ENCODE measurements at places on chromosomes 13 and 19. TPM values are rescaled to one million over a fixed set of nuclear protein-coding genes. Genes with fewer than 3 reads are reported as not detected.

DNA sequence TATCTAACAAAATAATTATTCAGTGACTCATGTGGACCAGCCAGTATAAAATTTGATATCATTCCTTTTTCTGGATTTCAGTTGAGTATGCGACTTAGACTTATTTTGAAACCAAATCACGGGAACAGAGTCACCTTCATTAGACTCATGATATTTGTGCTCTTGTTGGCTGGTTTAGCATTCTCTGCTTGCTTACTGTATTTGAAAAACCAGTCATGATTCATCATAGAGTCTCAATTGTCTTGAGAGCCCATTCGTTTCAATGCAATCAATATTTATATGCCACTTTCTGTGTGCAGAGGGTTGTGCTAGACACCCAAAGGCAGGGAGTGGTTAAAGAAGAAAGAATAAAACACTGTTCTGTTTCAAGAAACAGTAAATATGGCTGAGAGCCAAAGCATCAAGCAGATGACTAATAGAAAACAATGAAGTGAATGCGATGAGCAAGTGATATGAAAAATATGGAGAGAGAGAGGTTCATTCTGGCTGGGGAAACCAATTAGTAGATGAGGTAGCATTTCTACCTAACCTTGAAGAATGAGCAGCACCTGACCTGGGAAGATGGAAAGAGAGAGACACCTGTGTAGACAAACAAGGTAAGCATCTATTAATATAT is 99.6 kb upstream of the MBNL2 start:
- no peak for DNase-seq
- no peak overlapping the region for H3K27ac ChIP-seq
- H3K36me3 ChIP-seq, result no peaks in the 10 kb centered on the region
- H3K27me3 ChIP-seq, result no peaks in the 10 kb centered on the region
- H3K4me3 ChIP-seq, result no peak overlapping the region

DNA sequence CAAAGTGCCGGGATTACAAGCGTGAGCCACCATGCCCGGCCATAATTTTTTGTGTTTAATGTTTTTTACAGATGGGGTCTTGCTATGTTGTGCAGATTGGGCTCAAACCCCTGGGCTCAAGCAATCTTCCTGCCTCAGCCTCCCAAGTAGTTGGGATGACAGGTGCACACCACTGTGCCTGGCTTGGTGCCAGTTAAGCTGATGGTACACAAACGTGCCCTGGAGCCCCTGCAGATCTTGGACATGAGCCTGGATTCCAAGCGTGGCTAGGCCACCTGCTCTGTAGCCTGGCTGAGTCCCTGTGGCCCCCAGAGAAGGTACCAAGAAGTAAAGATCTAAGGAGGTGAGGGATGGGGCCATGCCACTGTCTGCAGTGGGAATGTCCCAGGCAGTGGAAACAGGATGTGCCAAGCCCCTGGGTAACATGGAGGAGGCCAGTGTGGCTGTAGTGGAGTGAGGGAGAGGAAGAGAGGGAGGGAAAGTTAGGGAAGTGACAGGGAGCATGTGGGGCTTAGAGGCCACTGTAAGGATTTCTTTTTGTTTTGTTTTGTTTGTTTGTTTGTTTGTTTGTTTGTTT is 7.0 kb downstream of the PRODH2 start:
- DNase-seq, result no peak
- no peak overlapping the region for H3K27ac ChIP-seq
- no peaks in the 10 kb centered on the region for H3K27me3 ChIP-seq

GRCh38 chr19:35223862-35224505 is 4.6 kb downstream of the FAM187B start:
- no peak for DNase-seq
- no peaks in the 10 kb centered on the region for H3K27me3 ChIP-seq
- no peak overlapping the region for H3K4me3 ChIP-seq

The ATP12A gene
- total RNA-seq, result not detected

- no peaks in the 10 kb centered on the region for H3K36me3 ChIP-seq
- no peak for DNase-seq
- H3K27me3 ChIP-seq, result no peaks in the 10 kb centered on the region
- H3K27ac ChIP-seq, result no peak overlapping the region
These were observed 658.7 kb downstream of the SLITRK1 start for GRCh38 chr13:83223546-83223945.

DNA sequence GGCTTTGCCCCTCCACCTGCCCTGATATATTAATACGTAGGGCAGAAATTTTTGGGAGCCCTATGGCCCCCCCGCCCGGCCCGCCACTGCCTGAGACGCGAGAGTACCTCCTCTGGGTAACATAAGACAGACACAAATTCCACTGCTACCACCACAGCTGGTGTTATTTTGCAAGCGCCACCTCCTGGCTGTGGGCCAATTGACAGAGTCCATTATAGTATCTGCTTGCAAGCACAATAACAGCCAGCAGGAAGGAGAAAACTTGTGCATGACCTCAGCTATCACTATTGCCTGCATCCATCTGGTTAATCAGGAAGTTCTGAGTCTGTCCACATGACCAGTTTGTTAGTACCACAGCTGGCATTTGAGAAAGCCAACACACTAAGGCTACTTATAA is 25.3 kb upstream of the OR10H2 start:
- no peaks in the 10 kb centered on the region for H3K36me3 ChIP-seq
- peak; percentile 58 for DNase-seq
- no peaks in the 10 kb centered on the region for H3K4me1 ChIP-seq
- H3K27me3 ChIP-seq, result no peaks in the 10 kb centered on the region
- H3K4me3 ChIP-seq, result no peak overlapping the region

DNA sequence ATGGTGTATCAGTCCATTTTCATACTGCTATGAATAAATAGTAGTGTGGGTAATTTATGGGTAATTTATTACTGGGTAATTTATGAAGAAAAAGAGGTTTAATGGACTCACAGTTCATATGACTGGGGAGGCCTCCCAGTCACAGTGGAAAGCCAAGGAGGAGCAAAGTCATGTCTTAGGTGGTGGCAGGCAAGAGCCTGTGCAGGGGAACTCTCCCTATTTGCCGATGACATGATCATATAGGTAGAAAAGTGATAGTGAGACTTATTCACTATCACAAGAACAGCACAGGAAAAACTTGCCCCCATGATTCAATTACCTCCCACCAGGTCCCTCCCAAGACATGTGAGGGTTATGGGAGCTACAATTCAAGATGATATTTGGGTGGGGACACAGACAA is 1137.7 kb downstream of the UQCRFS1 start:
- H3K4me1 ChIP-seq, result no peaks in the 10 kb centered on the region
- no peak overlapping the region for H3K27ac ChIP-seq
- H3K27me3 ChIP-seq, result no peaks in the 10 kb centered on the region
- H3K4me3 ChIP-seq, result no peak overlapping the region
- no peaks in the 10 kb centered on the region for H3K36me3 ChIP-seq

GRCh38 chr13:24270639-24271141 is 38.7 kb upstream of the C1QTNF9 start:
- H3K36me3 ChIP-seq, result no peaks in the 10 kb centered on the region
- no peaks in the 10 kb centered on the region for H3K27me3 ChIP-seq
- peak overlapping the region; percentile 93 for H3K27ac ChIP-seq
- DNase-seq, result peak; percentile 55

DNA sequence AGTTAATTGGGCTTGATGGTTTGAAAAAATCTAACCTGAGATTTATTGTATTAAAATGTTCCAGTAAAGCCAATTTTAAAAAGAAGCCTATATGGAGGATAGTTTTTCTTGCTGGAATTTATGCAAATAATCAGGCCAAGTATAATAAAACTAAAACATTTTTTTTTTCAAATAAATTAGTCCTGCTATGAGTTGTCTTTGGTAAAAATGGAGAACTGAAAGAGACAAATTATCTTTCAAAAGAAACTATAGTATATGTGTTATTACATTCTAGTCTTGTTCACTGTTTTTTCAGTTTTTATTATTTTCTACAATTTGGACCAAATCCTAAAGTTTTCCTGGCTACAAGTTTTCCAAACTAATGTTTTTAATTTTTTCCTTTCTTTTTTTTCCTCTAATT is 468.9 kb downstream of the UQCRFS1 start:
- no peaks in the 10 kb centered on the region for H3K36me3 ChIP-seq
- H3K4me1 ChIP-seq, result no peaks in the 10 kb centered on the region

The LRG1 gene
- 1.5 TPM for total RNA-seq

GRCh38 chr13:45162821-45163220 is 38.0 kb downstream of the KCTD4 start:
- no peaks in the 10 kb centered on the region for H3K36me3 ChIP-seq
- no peak overlapping the region for H3K4me3 ChIP-seq
- DNase-seq, result no peak
- H3K4me1 ChIP-seq, result no peaks in the 10 kb centered on the region
- no peaks in the 10 kb centered on the region for H3K27me3 ChIP-seq

DNA sequence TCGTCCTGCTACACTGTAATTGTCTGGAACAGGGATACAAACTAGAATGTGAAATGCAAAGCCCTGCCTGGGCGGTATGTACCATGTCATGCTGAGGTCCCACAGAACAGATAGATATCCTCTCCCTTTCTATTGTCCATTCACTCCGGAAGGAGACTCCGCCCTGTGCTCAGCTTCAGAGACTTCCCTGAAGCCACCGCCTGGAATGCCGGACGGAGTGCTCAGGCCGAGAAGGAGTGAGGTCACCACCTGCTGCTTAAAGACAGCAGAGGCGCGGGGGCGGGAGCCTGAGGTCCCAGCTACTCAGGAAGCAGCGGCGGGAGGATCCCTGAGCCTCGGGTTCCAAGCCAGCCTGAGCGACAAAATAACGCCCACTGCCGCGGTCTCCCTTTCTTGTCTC is 890 bp upstream of the ZNF611 start:
- peaks cover 1% of the 10 kb centered on the region for H3K4me1 ChIP-seq
- DNase-seq, result peak; percentile 63
- no peak overlapping the region for H3K4me3 ChIP-seq
- peak overlapping the region; percentile 83 for H3K27ac ChIP-seq

- no peak for DNase-seq
- H3K27me3 ChIP-seq, result no peaks in the 10 kb centered on the region
- no peak within 1 kb of the TSS for H3K27ac ChIP-seq
These were observed at the start of gene LCP1 for GRCh38 chr13:46181840-46182490. TSS of gene LCP1 (minus strand) at chr13:46182177. CDS start at chr13:46159662, 22,515 bp downstream.

DNA sequence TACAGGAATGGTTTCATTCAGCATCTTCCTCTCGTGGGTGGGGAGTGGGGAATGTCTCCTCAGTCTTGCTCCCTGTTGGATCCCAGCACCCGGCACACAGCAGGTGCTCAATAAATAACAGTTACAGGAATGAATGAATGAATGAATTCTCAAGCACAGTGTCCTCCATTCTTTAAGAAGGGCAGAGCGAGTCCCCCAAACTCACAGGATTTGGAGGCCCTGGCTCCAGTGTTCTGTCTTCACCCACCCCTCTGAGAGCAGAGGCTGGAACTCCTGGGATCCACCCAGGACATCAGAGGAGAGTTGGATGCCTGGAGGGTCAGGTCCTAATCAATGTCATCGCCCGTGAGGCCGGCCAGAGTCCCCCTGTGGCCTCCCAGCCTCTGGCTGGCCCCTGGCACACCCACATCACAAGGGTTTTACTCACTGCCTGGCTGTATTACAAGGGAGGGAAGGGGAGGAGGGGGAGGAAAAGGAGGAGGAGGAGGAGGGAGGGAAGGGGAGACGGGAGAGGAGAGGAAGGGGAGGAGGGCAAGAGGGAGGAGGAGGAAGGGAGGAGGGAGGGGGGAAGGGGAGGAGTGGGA is 8.7 kb upstream of the CREB3L3 start:
- H3K4me3 ChIP-seq, result no peak overlapping the region
- no peaks in the 10 kb centered on the region for H3K4me1 ChIP-seq
- no peak overlapping the region for H3K27ac ChIP-seq
- no peaks in the 10 kb centered on the region for H3K27me3 ChIP-seq

DNA sequence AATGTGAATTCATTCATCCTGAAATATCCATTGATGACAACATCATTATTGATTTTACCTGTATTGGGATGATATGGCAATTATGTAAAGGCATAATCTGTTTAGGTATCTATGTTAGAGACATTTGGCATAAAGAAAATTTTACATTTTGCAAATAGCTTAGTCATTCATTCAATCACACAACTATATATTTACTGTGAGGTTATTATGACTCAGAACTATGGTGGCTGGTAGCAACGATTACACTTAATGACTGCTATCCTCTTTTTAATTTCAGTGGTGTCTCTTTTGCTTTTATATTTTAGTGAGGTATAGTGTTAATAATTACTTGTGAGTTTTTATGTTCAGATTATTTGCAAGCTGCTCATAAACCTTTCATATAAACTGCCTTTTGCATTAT is 955.9 kb downstream of the SLITRK6 start:
- H3K4me3 ChIP-seq, result no peak overlapping the region
- peaks cover 2% of the 10 kb centered on the region for H3K27me3 ChIP-seq
- no peaks in the 10 kb centered on the region for H3K36me3 ChIP-seq
- H3K4me1 ChIP-seq, result no peaks in the 10 kb centered on the region
- no peak for DNase-seq

DNA sequence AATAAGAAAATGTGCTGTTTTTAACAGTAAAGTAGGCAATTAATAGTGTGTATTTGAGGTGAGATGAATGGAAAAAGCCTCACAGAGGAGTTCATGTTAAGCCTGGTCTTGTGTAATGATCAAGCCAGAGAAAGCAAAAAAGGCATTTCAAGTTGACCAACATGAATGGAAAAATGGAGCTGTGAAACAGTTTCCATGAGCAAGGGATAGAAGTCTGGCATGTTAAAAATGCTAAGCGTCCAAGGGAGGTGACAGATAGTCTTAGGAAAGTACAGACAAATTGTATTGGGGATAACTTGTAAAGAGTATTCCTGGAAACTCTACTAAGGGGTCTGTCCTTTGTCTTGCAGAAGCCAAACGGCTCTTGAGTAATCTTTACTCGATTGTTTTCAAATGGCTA is 506.8 kb upstream of the ATXN8OS start:
- no peaks in the 10 kb centered on the region for H3K27me3 ChIP-seq
- no peaks in the 10 kb centered on the region for H3K36me3 ChIP-seq
- H3K27ac ChIP-seq, result no peak overlapping the region

- no peaks in the 10 kb centered on the region for H3K4me1 ChIP-seq
- peak overlapping the region; percentile 14 for H3K4me3 ChIP-seq
- no peak overlapping the region for H3K27ac ChIP-seq
- H3K36me3 ChIP-seq, result no peaks in the 10 kb centered on the region
- peak; percentile 55 for DNase-seq
- no peaks in the 10 kb centered on the region for H3K27me3 ChIP-seq
These were observed 126.6 kb upstream of the MCF2L start for GRCh38 chr13:112842343-112842856.

The COMMD6 gene
- 350 TPM for total RNA-seq

- DNase-seq, result no peak
- H3K36me3 ChIP-seq, result no peaks in the 10 kb centered on the region
- peaks cover 5% of the 10 kb centered on the region for H3K4me1 ChIP-seq
- no peaks in the 10 kb centered on the region for H3K27me3 ChIP-seq
- H3K27ac ChIP-seq, result no peak overlapping the region
- H3K4me3 ChIP-seq, result no peak overlapping the region
These were observed 5.0 kb downstream of the TDRD3 start for GRCh38 chr13:60402022-60402421.

DNA sequence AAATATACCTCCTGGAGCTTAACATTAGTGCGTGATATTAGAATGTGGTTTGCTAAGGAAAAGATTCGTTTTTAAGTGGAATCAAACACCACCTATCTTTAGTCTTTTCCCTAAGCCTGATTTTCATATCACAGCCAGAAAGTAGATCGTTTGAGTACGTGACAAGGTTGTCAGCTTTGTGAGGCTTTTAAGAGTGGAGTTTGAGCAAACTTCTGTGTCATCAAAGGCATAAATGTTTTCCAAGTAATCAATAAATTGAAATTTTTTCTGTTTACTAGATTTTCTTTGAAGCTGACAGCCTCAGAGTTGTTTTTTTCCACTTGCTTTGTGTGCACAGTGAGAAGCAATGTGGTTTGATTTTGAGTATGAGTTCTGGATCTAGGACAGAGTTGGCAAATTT is 6.5 kb upstream of the ZNF331 start:
- H3K27ac ChIP-seq, result no peak overlapping the region
- H3K36me3 ChIP-seq, result no peaks in the 10 kb centered on the region
- no peak overlapping the region for H3K4me3 ChIP-seq
- H3K27me3 ChIP-seq, result no peaks in the 10 kb centered on the region
- no peak for DNase-seq

Data from ovary (tissue), 10 donors.